ENCODE measurements at places on chromosomes 7 and 10.

GRCh38 chr10:124671486-124672075 is 72.6 kb downstream of the FAM53B start:
- peak; percentile 72 for ATAC-seq

DNA sequence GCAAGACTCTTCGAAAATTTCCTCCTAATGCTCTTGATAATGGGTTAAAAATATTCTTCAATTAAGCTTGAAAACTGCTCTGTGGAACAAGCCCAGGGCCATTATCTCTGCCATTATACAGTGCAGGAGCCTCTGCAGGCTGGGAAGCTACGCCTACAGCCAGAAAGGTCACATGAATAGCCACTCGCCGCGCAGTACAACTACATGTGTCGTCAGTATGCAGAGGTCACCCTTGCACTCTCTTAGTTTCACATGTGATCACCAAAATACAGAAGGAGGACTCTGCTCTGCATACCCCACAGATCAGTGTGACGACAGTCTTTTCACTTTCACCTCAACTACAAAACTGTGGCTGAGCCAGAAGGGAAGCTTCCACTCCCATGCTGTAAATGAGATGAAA is 141.8 kb upstream of the C1QL3 start:
- ATAC-seq: peak; percentile 79

DNA sequence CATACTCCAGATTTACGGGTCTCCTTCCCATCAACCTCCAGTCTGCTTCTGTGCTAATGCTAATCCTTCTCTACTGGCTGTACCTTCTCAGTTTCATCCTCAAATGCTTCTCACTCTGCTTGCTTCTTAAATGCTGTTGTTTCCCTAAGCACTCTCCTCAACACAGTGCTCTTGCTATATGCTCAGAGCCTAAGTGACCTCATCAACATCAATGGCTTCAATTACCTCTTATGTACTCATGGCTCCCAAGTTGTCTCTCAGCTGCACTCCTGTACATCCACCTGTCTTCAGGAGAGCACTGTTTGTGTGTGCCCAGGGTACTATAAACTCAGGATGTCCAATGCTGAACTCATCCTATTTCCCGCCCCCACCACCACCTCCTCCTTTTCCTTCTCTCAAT is 22.5 kb downstream of the ELAPOR2 start:
- ATAC-seq: no peak

DNA sequence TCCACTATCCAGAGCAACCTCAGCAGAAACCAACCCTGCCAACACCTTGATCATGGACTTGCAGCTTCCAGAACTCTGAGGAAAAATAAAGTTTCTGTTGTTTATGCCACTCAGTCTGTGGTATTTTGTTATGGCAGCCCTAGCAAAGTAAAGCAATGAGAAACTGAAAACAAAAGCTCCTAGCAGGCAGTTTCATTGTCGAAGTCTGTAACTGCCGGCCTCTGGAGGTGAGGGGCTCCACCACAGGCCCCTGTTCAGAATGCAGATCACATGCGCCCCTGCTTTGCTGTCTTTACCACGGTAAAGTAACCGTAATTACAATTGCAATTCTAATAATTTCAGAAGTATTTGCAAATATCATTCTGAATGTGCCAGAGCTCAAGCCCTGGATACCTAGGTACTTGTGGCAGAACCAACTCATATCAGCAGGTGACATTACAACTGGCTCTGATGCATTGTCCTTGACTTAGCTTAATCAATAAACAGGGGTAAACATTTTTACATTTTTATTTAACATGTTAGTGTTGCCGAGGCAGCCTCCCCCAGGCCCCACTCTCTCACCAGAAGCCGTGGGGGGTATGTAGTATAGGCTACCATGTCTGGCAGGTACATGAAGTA is 193.2 kb downstream of the ELMO1 start:
- no peak for ATAC-seq
